Fibroblast of the aortic adventitia (primary cell): ENCODE measurements at places on chromosomes 2 and 18. TPM values are rescaled to one million over a fixed set of nuclear protein-coding genes. Genes with fewer than 3 reads are reported as not detected.
A peak's percentile ranks its signal among the peaks of the same experiment; 100 is the strongest.

DNA sequence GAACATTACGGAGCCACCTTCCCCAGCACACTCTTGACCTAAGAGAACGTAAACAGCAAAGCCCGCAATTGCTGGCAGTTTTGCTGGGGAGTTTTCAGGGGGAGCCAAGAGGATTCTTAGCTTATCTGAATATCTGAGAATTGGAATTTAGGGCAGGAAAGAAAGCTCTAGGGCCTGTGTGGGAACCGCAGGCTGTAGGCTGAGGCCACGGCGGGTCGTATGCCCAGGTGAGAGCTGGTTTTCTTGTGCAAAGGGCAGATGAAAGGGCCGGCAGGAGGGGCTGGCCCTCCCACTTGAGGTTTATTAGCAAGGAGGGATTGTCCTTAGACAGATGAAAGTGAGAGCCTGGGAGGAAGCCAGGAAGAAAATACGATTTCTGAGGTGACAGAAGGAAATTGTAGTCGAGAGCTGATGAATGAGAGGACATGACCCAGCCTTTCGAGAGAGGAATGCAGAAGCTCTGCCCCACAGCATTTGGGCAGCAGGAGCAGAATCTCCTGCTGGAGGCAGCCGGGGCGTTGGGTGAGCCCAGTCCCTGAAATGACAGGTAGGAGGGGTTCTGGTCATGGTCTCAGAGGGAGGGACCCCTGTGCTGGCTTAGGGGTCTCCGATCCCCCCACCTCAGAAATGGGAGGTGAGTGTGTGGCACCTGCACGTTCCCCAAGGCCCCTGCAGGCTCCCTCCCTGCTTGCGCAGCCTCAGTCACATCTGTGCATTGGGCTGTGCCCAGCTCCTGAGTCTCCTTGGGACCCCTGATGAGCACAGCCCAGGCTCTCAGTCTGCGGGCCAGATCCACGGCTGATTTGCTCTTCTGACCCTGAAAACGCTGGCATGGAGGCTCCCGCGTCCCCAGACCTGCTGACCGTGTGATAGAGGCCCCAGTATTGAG lies 61.1 kb downstream of the CABLES1 start:
- DNase-seq = no peak

- peak; percentile 99 for DNase-seq
Observed at GRCh38 chr2:239328351-239329191, 72.2 kb downstream of the HDAC4 start.

DNA sequence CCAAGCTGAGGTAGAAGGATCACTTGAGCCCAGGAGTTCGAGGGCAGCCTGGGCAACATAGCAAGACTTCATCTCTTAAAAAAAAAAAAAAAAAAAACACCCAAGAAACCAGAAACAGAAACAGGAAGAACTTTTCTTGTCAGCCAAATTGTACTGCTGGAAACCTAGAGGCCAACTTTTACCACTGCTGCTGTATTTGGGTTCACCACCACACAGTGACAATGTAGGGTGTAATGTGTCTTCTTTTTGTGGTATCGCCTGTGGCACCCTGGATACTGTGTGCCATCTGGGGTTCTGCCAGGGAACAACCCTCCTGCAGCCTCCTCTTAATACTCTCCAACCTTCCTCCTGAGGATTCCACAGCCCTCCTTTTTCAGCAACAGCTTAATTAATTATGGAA lies 72.6 kb downstream of the STK39 start:
- no peak for DNase-seq

DNA sequence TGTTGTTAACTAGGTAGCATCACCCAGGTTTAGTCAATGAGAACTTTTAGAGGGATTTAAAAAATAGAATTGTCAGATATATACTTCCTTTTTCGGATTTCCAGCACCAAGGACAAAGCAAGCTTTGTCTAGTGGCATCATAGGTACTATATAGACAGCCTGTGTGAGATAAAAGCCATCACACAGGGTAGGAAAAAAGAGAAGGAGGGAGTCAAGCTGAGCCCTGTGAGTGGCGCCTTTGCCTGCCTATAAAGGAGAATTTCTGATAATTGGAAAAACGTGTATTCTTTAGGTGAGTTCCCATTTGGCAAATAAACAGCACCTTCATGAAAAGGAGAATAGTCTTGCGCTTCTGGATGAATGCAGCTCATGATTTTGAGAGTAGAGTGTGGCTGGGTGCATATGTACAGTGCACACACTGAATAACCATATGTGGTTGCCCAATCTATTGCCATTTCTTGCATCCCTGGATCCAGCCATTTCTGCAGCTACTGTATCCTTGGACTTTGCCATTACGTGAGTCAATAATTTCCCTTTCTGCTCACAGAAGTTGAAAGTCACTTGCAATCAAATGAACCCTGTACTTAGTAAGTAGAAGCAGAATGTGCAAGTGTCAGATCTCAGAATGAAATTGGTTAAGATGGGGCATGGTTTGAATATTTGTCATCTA lies 559.9 kb upstream of the MEX3C start:
- DNase-seq = no peak

GRCh38 chr2:217993817-217994463 lies 8.9 kb downstream of the TNS1 start:
- peak; percentile 65 for DNase-seq

- DNase-seq = no peak
Observed at GRCh38 chr2:60891180-60891579, 9.8 kb downstream of the REL start.

DNA sequence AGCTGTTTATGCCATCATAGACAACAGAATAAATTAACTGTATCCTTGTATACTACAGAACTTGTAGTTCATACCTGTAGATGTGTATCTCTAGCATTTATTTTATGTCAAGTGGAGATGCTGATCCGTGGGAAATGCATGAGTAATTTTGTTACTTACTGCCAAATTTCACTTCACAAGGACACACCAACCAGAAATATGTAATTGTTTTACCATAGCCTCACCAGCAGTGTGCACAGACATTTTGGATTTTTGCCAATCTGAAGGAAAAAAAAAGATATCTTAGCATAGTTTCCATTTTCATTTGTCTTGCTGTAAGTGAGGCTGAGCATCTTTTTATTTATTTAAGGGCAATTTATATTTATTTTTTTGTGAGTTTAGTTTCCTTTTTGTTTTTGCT lies 265.1 kb upstream of the OSR1 start:
- peak; percentile 93 for DNase-seq

DNA sequence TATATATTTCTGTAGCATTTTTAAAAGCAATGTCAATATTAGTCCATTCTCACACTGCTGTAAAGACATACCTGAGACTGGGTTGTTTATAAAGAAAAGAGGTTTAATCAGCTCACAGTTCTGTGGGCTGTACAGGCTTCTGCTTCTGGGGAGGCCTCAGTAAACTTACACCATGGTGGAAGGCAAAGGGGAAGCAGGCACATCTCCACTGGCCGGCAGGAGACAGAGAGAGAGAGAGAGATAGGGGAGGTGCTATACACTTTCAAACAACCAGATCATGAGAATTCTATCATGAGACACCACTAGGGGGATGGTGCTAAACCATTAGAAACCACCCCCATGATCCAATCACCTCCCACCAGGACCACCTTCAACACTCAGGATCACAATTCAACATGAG lies 43.1 kb downstream of the CHMP3 start:
- DNase-seq = no peak

DNA sequence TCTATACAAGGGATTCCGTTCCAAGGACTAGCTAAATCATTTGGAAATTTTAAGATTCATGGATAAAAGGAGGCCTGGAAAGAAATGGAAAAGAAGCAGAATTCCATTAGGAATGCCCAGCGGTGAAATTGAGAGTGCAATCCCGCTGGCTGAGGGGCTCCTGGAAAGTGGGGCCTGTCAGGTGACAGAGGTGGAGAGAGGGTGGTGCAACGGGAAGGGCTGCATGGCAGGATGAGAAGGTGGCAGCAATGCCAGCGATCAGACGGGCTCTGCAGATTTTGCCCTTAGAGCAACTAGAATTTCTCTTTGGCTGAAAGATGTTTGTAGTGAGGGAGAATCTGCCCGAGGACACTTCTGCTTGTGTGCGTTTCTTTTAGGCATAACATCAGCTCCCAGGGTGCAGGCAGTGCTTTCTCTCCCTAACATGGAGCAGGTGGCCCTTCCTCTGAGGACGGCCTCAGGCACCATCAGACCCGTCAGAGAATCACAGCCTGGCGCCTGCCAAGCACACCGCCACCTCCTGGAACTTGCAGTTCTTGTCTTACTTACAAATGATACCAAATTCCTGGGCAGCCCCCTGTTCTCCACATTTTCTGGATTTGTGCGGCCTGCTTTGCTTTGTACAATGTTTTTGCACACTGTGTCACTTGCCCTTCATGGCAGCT lies 261.6 kb downstream of the NDUFA10 start:
- no peak for DNase-seq

DNA sequence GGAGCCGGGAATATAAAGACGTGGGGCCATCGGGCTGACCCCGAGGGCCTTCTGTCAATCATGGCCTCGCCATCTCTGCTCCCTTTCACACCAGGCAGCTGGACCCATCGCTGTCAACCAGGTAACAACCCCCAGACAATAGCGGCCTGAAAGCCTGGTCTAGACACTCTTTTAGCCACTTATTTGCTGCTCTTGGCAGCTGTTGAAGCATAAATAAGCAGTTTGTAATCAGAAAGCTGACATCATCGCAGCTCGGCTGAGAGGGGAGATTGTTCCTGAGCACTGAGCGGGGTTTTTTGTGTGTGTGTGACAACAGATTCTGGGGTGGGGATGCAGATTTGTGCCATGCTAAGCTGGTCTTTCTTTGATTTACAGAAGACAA lies 423.6 kb upstream of the POU3F3 start:
- DNase-seq = no peak

- peak; percentile 11 for DNase-seq
Observed at GRCh38 chr2:202703091-202703490, 68.3 kb downstream of the FAM117B start.

DNA sequence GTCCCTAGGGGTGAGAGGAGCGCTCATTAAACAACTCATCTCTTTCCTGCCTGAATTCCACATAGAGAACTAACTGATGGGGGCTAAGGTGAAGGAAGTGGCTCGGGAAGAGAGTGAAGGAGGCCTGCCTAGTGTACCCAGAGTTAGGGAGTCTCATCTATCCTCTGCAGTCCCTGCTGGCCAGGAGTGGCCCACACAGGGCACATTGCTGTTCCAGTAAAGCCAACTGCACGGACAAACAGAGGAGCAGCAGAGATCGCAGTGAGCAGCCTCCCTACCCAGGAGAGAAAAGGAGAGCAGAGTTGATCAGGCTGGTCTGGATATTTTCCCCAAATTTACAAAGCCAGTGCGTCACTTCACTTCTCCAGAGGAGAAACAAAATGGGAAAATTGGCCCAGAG lies 16.9 kb upstream of the FN1 start:
- no peak for DNase-seq

DNA sequence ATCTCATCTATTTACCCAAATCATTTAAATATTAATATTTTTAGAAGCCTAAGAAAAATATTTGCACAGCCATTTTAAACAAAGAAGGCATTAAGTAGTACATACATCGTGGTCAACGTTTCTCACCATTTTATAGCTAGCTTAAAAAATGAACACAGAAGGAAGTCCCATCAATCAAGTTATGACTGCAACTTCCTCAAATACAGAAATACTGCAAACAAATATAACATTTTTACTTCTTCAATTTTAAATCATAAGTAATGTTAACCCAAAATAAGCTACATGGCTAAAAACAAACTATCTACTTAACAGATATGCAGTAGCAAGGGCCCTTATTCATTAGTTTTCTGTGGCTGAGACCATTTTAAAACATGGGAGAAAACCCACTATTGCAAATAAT lies 30.6 kb downstream of the ITSN2 start:
- DNase-seq = no peak

GRCh38 chr2:42486145-42486906 lies 7.5 kb downstream of the KCNG3 start:
- no peak for DNase-seq

DNA sequence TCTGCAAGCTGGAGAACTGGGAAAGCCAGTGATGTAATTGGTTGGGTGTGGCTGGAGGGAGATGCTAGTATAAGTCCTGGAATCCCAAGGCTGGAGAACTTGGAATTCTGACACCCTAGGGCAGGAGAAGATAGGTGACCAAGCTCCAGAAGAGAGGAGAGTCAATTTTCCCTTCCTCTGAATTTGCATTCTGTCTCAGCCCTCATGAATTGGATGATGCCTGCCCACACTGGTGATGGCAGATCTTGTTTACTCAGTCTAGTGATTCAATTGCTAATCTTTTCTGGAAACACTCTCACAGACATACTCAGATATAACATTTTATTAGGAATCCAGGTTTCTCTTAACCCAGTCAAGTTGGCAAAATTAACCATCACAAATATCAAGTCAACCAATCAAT lies 287.2 kb downstream of the RDH14 start:
- DNase-seq = no peak

GRCh38 chr2:53987336-53987921 lies 16.6 kb upstream of the PSME4 start:
- DNase-seq = peak; percentile 74

DNA sequence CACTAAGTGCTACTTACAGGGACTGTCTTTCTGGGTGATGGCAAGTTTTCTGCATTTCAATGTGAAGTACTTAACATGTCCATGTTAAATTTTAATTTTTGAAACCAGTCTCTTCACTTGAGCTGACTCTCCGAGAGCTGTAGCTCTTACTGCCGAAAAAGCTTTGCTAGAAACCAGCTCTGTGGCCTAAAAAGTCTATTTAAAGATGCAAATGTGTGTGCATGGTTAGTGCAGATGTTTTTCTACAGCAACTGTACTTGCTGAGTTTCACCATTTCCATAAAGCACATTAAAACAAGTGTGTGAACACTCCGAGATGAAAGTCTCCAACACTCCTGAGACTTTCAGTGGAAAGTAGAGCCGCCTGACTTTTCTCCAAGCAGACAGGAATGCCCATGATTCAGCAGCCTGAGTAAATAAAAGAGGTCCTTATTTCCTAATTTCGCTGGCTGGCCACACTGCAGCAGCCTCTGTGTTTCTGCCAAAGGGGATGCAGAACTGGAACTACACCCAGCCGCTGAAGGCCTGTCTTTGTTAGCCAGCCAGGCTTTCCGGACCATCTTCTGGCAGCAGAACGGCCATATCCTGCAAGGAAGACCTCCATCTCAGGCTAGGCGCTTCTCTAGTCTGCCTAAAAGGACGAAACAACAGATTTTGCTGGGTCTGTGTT lies 121.2 kb downstream of the ZNF521 start:
- DNase-seq = peak; percentile 95

The MARCO gene
- total RNA-seq = not detected in 2 replicates

The GRHL1 gene
- total RNA-seq = 1.3 TPM in 1 of 2 replicates, not detected in the other

The MAP2 gene
- total RNA-seq = 2.1 and 26.5 TPM in 2 replicates

The COLEC11 gene
- 0.09 and 0.65 TPM in 2 replicates for total RNA-seq

The C2orf78 gene
- not detected in 2 replicates for total RNA-seq

The PLEKHH2 gene
- 5.4 and 20.0 TPM in 2 replicates for total RNA-seq

The TMEM200C gene
- total RNA-seq = 0.33 and 0.36 TPM in 2 replicates
